H9 (cell line): ENCODE measurements at places on chromosomes 2 and 18. TPM values are rescaled to one million over a fixed set of nuclear protein-coding genes. Genes with fewer than 3 reads are reported as not detected.

Gene ACKR3
- 0.44 and 0.64 TPM in 2 replicates for total RNA-seq

Gene NGEF
- 1.9 and 2.2 TPM in 2 replicates for total RNA-seq

Gene APCDD1
- total RNA-seq, result 1.2 and 1.8 TPM in 2 replicates

GRCh38 chr2:12897181-12897580 lies 180.4 kb downstream of the TRIB2 start:
- no peak for DNase-seq
- no peak overlapping the region for H3K27ac ChIP-seq
- no peaks in the 10 kb centered on the region for H3K4me1 ChIP-seq
- no peak overlapping the region for H3K4me3 ChIP-seq
- no peaks in the 10 kb centered on the region for H3K27me3 ChIP-seq
- H3K36me3 ChIP-seq, result no peaks in the 10 kb centered on the region

- no peak overlapping the region for H3K4me3 ChIP-seq
- DNase-seq, result no peak
- no peaks in the 10 kb centered on the region for H3K27me3 ChIP-seq
- H3K36me3 ChIP-seq, result no peaks in the 10 kb centered on the region
- no peaks in the 10 kb centered on the region; the same call in 1 of the 2 replicates for H3K4me1 ChIP-seq
These were observed 75.5 kb downstream of the DDX1 start for GRCh38 chr2:15666861-15667808.

DNA sequence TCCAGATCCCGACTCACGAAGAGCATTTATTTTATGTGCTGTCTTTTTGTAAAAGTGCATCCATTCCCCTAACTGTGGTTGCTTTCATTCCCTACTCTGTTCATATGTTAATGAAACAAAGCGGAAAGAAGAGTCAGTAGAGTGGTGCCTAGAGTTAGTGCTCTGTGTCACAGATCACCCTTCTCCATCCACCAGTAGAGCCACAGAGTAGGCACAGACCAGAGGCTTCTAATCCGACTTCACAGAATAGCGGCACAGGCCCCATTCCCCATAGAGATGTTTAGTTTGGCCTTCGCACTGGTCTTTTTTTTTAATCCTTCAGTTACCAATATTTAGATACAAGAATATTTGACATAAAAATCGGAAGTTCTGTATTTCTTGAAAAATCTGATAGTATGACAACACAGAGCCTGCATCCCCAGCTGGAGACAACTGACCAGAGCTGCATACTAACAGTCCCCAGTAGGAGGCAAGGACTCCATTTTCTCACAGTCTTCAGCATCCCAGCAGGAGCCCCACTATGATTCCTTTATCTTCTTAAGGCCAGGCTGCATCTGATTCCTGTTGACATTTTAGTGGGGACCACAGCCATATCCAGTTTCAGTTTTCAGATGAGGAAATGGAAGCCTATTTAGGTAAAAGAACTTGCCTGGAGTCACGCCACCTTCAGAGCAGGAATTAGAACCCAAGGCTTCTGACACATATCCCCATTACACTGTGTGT lies 7.0 kb downstream of the G6PC2 start:
- no peak overlapping the region for H3K27ac ChIP-seq
- no peaks in the 10 kb centered on the region for H3K36me3 ChIP-seq
